ENCODE measurements at places on chromosomes 4 and X.

DNA sequence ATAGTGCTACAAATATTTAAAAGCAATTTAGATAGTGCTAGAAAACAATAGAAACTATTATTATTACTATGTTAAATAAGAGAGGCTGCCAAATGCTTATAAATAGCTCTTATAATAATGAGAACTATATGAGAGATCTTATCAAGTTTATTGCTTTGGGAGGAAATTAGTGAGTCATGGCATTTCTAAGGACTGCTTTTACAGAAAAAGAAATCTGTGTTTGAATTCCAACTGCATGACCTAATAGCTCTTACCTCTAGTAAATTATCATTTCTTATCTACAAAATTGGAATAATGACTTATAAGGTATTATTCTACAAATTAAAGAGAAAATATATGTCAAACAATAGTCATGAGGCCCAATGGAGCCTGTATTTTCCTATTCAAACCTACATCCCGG, 177.2 kb downstream of the GABRG1 start:
- no peak for DNase-seq

DNA sequence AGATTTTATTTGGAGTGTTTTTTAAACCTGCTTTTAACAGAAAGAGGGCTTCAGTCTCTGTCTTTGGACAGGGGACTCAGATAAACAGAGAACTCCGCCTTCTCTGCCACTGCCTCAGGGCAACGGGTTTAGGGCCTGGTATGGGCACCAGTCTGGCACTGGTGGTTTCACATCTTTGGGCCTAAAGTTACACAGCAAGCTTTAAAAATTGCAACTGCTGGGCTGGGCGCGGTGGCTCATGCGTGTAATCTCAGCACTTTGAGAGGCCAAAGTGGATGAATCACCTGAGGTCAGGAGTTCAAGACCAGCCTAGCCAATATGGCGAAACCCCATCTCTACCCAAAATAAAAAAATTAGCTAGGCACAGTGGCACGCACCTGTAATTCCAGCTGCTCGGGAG, 10.3 kb upstream of the NAT8L start:
- DNase-seq, result no peak

DNA sequence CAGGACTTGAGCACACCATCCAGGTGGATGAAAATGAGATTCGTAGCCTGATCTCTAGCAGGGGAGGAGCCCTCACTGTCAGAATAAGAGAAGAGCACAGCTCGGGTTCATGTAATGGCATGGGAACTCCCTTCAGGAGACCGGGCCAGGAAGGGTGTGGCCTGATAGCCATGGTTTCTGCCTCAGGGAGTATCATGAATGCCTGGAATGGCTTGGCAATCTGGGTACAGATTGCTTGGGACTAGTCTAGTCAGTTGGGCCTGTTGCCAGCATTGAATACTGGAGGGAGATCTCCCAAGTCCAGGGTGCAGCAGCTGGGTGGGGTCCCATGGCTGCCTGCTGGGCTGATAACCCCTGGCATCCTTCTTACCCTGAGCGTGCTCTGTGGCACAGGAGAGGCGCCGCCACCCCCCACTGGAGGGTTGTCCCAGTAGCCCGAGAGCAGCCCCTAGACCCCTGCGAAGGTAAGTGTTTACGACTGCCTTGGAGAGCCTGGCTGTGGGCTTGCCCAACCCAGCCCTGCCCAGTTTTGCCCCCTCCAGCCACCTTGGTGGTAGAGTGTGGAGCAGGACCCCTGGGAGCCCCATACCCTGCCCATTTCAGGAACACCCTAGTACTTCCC, 298.8 kb downstream of the TEX13A start:
- DNase-seq, result no peak

DNA sequence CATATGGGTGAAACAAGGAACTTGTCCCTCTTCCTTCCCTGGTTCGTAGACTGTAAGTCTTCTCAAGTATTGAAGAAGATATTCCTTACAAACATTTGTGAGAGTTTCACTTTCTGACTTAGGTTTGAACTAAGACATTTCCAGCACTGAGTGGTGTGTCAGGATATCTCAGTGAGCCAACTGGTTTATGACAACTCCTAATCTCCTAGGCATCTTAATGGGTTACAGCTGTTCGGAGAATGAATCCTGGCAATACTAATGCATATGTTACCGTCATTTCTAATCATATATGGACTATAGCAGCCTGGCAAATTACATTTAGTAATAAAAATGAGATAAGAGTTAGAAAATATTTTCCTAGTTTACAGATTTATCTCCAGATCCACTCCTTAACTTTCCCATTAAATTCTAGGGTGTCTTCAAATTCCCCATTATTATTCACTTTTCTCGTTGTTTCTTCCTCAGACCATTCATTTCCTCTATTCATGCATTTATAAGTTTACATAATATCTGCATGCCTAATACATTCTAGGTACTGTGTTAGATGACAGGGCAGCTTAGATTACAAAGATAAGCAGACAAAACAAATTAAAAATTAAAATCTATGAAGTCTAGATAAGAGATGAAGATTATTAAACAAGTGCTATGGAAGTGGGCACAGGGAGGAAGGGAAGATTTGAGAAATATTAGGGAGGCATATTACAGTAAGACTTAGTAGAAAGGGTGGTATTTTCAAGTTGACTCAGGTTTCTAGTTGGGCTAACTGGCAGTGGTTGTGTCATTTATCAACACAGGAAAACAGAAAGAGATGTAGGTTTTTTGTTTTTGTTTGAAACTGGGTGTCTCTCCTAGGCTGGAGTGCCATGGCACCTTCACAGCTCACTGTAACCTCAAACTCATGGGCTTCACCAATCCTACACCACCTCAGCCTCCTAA, 173.9 kb downstream of the WDFY3 start:
- DNase-seq, result no peak

DNA sequence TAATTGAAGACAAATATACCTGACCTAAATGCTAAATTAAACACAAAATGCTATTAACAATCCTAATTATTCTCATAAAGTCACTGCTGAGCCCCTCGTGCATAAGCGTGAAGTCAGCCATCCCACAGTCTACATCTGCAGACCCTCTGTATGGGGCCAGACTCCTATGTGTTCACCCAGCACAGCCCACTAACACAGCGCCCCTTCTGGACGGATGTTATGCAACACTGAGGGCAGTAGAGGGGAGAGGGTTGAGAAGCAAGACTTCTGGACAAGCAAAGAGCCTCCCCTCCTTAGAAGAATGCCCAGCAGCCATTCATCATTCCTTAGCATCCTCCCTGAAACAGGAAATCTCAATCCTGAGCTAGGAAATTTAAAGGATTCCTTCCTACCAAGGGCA, 7.9 kb downstream of the TRPC3 start:
- DNase-seq, result no peak

DNA sequence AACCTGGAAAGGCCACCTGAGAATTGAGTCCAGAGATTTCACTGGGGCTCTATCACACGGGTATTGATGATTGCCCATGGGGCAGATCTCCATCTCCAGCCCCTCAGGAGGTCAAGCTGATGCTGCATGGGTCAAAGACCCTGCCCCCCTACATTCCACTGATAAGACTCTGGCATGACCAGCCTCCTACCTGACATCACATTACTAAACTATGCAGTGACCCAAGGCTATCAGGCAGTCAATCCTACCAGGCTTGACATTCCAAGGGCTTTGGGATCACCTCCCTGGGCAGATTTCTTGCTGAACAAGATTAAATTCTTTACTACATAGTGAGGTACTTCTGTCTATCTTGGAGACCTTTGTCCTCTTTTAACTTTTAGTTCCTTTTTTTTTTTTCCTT, 192.7 kb upstream of the STS start:
- no peak for DNase-seq

DNA sequence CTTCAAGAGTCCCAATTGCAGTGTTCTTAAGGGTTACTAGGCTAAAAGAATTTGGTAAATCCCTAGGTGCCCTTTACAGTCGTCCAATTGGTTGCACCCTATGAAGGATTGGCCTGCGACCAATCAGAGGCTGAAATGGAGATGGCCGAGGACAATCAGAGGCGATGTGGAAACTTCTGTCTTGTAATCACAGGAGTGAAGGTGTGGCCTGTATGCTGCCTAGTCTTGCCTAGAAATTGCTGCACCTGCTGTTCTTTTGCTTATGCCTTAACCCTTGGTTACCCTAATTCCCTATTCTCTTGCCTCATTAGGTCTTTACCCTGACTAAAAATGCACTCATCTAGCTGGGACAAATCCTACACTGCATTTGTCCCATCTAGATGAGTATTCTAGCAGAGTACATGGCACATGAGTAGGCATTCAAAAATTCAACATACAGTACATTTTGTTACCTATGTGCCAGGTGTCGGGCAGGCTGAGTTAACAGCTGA, 1.0 kb upstream of the DCK start:
- no peak for DNase-seq

- DNase-seq, result no peak
These were observed 307 bp upstream of the ATRX start for GRCh38 chrX:77786365-77786680.

- DNase-seq, result no peak
These were observed 122.4 kb upstream of the LEF1 start for GRCh38 chr4:108291137-108291536.

DNA sequence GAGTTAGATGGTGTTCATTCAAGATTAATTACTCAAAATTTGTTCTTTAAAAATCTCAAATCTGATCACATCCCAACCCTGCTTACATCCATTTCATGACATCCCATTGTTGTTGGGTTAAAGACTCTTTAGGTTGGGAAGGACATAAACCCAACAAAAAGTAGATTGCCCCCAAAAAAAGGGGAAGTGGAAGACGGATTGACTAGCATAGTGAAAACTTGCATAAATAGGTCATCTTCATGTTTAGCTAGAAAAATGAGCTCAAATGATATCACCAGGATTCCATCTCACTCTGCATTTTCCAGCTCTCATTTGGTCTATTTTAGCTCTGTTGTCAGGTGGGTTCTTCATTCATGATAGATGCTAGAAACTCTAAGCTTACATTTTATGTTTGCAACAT, 18.5 kb upstream of the TET2 start:
- no peak for DNase-seq

DNA sequence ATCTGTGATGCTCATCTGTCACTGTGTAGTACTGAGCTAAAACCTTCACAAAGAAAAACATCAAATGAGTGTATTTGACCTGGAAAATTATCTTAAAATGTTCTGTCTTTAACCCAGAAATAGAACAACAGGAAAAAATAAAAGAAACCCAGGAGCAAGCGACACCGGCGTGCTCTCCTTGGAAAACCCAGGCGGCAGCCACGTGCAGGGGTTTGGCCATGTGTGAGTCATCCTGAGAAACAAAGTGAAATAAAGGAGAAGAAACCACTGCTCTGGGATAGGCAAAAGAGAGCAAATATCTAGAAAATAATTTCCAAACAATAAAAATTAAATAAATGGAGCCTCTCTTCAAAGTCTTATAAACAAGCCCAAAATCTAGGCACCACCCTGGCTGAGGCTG, 20.0 kb upstream of the TMEM128 start:
- DNase-seq, result no peak

- no peak for DNase-seq
These were observed 29.3 kb downstream of the AFAP1 start for GRCh38 chr4:7910263-7910896.

DNA sequence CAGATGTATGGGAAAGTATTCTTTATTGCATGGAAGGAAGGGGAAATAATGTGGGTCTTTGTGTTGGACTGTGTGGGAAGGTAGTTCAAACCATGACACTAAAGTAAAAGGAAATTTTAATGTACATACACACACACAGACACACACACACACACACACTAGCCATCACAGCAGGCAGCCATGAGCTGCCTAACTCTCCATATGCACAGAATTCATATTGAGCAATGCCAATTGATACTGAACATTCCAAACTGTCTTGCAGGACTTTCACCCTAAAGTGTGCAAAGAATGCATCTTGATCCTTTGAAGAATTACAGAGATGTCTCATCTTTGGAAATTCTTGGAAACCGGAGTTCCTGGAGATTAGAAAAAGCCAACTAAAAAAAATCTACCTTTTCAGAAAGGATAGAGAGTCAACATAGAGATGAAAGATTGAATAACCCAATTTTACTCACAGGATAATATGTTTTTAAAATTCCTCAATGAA, 120.6 kb upstream of the MBNL3 start:
- no peak for DNase-seq

DNA sequence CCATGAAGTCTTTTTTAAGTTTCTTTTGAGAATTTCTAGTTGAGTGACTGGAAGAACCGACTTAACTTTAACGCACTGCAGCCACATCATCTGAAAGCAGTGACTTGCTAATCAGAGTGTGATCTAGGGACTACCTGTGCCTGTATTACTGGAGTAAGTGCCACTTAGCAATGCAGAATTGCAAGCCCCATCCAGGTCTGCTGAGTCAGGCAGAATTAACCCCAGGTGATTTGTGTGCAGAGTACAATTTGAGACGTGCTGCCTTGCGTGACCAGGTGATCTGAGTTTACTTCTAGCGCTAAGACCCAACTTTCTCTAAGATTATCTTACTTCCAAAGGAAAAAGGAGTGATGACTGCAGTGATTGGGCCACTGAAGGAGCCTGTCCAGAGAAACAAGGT, 85.3 kb downstream of the CLCN4 start:
- no peak for DNase-seq

DNA sequence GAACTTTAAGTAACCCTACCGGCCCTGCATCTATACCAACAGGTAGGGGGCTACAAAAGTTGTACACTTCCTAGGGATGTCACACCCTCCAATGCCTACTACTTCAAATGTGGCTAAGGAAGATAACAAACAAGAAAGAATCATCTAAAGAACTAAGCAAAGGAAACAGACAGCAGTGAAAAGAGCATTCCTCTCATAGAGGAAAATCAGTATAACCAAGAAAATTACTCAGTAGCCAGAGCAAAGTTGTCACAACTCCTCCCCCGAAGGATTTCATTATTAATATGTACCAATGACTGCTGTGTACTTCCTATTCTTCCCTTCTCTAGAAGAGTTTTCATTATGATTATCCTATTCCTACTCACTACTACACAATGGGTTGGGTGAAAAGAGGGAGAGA, 12.6 kb downstream of the ANKRD17 start:
- no peak for DNase-seq

- DNase-seq, result no peak
These were observed 38.9 kb downstream of the NUDT9 start for GRCh38 chr4:87461281-87461700.
